Natural killer cell (primary cell): ENCODE measurements at places on chromosomes 5 and 9.

GRCh38 chr5:71563161-71563560, 24.0 kb upstream of the MCCC2 start:
- H3K4me1 ChIP-seq = no peaks in the 10 kb centered on the region
- H3K27me3 ChIP-seq = no peaks in the 10 kb centered on the region
- DNase-seq = no peak
- peaks cover 52% of the 10 kb centered on the region for H3K36me3 ChIP-seq
- no peak overlapping the region for H3K27ac ChIP-seq
- no peak overlapping the region for H3K4me3 ChIP-seq

- no peaks in the 10 kb centered on the region for H3K4me1 ChIP-seq
- no peak overlapping the region for H3K27ac ChIP-seq
- H3K36me3 ChIP-seq = no peaks in the 10 kb centered on the region
- H3K27me3 ChIP-seq = no peaks in the 10 kb centered on the region
- no peak for DNase-seq
- H3K4me3 ChIP-seq = no peak overlapping the region
Observed at GRCh38 chr9:122075135-122076030, 17.7 kb downstream of the TTLL11 start.

- no peak for DNase-seq
- no peaks in the 10 kb centered on the region for H3K27me3 ChIP-seq
- no peak overlapping the region for H3K27ac ChIP-seq
- H3K4me3 ChIP-seq = no peak overlapping the region
Observed at GRCh38 chr5:79955356-79955895, 35.6 kb downstream of the MTX3 start.

DNA sequence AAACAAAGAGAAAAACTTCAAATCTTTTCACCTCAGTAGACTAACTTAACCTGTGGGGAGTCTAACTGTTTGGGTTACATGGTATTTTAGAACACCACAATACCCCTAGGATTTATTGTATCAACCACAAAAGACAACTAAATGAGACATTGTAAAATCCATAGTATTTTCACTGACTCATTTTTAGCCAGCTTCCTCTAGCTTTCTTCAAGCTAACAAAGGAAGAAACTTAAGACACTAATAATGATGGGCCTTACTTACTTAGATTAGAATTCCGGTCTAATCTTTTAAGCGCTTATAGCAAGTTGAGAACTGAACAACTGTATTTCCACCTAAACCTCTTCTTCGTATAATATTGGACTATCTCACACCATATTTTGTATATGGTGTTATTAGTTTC, 529.3 kb downstream of the DMRTA1 start:
- no peak overlapping the region for H3K27ac ChIP-seq
- H3K27me3 ChIP-seq = no peaks in the 10 kb centered on the region

- H3K27me3 ChIP-seq = no peaks in the 10 kb centered on the region
- H3K36me3 ChIP-seq = no peaks in the 10 kb centered on the region
- no peaks in the 10 kb centered on the region for H3K4me1 ChIP-seq
- no peak overlapping the region for H3K4me3 ChIP-seq
- DNase-seq = no peak
Observed at GRCh38 chr9:83047839-83048775, 14.8 kb downstream of the RASEF start.

DNA sequence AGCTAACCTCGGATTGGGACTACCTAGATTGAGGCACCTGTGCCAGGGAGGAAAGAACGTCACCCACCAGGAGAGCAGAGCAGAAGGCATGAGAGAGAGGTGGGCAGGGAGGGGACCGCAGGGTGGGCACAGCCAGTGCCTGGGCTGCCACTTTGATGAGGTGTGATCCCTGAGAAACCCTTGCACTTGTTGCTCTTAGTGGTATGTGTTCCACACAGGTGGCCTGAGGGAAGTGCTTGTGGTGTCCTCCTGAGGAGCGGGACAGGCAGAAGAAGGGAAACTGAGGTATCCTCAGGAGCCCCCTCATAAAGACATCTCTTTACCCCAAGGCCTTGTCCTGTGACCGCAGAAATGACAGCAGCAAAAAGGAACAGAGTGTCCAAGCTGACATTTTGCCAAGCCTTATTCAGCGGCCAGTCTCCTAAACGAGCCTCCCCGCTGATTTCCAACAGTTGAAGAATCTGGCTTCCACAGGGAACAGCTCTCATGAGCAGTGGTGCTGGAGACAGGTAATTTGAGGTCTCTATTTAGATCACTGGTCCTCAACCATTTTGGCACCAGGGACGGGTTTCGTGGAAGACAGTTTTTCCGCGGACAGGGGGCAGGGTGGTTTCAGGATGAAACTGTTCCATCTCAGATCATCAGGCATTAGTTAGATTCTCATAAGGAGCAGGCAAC, 82.4 kb downstream of the FOXD1 start:
- H3K27me3 ChIP-seq = no peaks in the 10 kb centered on the region
- H3K4me3 ChIP-seq = no peak overlapping the region
- no peaks in the 10 kb centered on the region for H3K4me1 ChIP-seq
- no peaks in the 10 kb centered on the region for H3K36me3 ChIP-seq
- no peak overlapping the region for H3K27ac ChIP-seq

GRCh38 chr5:9320652-9321051, 225.2 kb downstream of the SEMA5A start:
- no peaks in the 10 kb centered on the region for H3K27me3 ChIP-seq
- H3K27ac ChIP-seq = no peak overlapping the region
- H3K4me1 ChIP-seq = no peaks in the 10 kb centered on the region
- H3K36me3 ChIP-seq = no peaks in the 10 kb centered on the region

DNA sequence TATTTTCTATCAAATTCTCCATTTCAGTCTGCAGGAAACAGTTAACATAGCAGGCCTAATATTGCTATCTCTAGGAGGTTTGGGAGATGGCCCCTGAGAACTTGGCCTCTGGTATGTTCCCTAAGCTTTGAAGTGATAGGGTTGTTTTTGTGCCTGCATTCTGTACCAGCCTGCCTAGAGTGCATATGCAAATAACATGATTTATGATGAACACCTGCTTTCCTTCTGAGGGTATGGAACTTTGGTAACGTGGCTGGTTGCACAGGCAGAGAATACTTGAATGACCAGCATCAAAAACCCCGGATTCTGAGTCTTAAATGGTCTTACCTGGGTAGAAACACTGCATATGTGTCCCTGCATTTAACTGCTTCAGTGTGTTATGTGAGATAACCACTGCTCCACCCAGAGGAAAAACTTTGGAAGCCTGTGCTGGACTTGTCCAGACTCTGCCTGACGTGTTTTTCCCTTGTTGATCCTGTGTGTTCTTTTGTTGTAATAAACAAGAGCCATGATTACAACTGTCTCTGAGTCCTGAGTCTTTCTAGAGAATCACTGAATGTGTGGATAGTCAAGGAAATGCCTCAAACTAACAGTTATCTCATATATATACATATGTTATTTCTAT, 111.3 kb upstream of the ABCA1 start:
- H3K4me1 ChIP-seq = no peaks in the 10 kb centered on the region
- DNase-seq = no peak
- no peak overlapping the region for H3K4me3 ChIP-seq
- H3K27ac ChIP-seq = no peak overlapping the region
- H3K36me3 ChIP-seq = no peaks in the 10 kb centered on the region
- H3K27me3 ChIP-seq = no peaks in the 10 kb centered on the region

DNA sequence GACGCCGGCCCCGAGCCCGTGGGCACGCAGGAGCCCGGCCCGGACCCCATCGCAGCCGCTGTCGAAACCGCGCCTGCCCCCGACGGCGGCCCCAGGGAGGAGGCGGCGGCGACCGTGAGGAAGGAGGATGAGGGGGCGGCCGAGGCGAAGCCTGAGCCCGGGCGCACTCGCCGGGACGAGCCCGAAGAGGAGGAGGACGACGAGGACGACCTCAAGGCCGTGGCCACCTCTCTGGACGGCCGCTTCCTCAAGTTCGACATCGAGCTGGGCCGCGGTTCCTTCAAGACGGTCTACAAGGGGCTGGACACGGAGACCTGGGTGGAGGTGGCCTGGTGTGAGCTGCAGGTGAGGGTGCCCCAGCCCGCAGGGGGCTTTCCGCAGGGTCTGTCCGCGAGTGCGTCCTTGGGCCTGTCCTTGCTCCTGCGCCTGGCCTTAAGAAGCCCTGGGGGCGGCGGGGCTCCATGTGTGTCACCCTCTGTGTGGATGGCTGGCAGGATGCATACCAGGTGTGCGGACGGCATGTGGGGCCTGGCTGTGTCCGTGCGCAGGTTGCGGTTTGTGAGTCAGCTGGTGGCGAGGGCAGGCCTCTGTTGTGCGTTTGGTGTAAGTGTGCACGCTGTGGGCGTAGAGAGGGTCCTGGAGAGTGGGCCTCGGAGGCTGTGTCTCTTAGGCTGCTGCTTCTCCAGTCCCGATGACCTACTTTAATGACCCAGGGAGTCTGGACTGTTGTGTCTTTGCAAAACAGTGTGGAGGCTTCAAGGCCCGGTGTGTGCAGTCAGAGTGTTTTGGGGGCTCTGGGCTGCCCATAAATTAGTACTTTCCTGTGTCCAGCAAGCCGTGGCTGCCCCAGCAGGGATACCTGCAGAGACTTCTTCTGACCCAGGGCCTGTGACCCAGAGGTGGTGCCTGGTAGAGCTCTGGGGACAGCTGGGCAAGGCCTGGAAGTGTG, 1.6 kb downstream of the WNK2 start:
- no peak overlapping the region for H3K27ac ChIP-seq
- no peak overlapping the region for H3K4me3 ChIP-seq
- H3K36me3 ChIP-seq = no peaks in the 10 kb centered on the region
- peaks cover 19% of the 10 kb centered on the region for H3K27me3 ChIP-seq

GRCh38 chr9:99785010-99785590, 36.6 kb upstream of the NR4A3 start:
- H3K36me3 ChIP-seq = no peaks in the 10 kb centered on the region
- no peak overlapping the region for H3K4me3 ChIP-seq
- H3K27me3 ChIP-seq = no peaks in the 10 kb centered on the region
- H3K4me1 ChIP-seq = peaks cover 3% of the 10 kb centered on the region

DNA sequence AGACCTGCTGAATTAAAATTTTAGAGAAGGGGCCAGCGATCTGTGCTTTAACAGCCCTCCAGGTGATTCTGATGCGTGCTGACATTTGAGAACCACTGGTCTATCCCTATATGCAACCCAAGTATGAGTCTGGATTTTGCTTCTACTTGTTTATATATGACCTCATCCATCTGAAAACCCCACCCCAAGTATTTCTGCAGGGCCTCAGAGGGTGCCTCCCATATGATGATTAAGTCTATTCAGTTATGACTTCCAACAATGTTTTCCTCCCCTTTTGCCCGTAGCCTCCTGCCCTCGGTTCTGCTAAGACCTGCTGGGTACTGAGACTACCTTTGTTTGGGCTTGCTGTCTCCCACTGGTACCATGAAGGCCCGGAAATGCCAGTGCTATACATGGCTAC, 376.0 kb upstream of the SMARCA2 start:
- H3K27me3 ChIP-seq = no peaks in the 10 kb centered on the region
- no peaks in the 10 kb centered on the region for H3K36me3 ChIP-seq
- H3K4me3 ChIP-seq = no peak overlapping the region
- no peaks in the 10 kb centered on the region for H3K4me1 ChIP-seq
- H3K27ac ChIP-seq = no peak overlapping the region

- no peaks in the 10 kb centered on the region for H3K36me3 ChIP-seq
- H3K4me1 ChIP-seq = peaks cover 10% of the 10 kb centered on the region
- H3K27me3 ChIP-seq = no peaks in the 10 kb centered on the region
- DNase-seq = peak; percentile 63
- peak overlapping the region; percentile 64 for H3K27ac ChIP-seq
Observed at GRCh38 chr5:75335952-75336614, 937 bp upstream of the HMGCR start.

DNA sequence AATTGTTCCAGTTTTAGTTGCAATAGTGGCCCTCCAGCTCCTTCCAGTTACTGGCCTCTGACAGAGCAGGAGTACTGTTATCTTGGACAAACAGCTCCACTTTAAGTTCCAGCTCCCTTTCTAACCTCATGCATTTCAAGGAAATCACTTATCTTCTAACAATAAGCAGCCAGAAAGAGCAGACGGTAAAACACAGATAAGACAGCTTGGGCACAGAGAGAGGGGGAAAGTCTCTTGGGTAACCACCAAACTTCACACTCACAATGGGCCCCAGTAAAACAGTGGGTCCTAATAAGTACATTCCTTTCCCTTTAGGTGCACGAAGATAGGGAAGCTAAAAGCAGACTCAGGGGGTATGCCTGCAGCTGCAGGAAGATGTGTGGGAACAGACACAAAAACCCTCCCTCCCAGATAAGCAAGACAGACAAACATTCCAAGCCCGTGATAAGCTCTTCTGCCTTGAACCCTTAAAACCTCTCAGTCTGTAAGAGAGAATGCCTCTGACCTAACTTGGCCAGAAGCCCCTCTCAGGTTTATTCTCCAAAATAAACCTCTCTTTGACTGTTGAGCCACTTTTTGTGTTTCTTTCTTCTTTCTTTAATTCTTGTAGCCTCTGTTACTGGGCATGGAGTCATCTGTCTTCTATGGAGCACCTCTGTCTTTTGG, 30.8 kb downstream of the OR1J1 start:
- H3K4me3 ChIP-seq = no peak overlapping the region
- H3K27me3 ChIP-seq = no peaks in the 10 kb centered on the region
- no peaks in the 10 kb centered on the region for H3K4me1 ChIP-seq

GRCh38 chr5:82884821-82885471, 192.2 kb downstream of the TMEM167A start:
- H3K4me3 ChIP-seq = no peak overlapping the region
- H3K4me1 ChIP-seq = no peaks in the 10 kb centered on the region
- no peak overlapping the region for H3K27ac ChIP-seq
- no peak for DNase-seq
- no peaks in the 10 kb centered on the region for H3K27me3 ChIP-seq
- H3K36me3 ChIP-seq = no peaks in the 10 kb centered on the region

DNA sequence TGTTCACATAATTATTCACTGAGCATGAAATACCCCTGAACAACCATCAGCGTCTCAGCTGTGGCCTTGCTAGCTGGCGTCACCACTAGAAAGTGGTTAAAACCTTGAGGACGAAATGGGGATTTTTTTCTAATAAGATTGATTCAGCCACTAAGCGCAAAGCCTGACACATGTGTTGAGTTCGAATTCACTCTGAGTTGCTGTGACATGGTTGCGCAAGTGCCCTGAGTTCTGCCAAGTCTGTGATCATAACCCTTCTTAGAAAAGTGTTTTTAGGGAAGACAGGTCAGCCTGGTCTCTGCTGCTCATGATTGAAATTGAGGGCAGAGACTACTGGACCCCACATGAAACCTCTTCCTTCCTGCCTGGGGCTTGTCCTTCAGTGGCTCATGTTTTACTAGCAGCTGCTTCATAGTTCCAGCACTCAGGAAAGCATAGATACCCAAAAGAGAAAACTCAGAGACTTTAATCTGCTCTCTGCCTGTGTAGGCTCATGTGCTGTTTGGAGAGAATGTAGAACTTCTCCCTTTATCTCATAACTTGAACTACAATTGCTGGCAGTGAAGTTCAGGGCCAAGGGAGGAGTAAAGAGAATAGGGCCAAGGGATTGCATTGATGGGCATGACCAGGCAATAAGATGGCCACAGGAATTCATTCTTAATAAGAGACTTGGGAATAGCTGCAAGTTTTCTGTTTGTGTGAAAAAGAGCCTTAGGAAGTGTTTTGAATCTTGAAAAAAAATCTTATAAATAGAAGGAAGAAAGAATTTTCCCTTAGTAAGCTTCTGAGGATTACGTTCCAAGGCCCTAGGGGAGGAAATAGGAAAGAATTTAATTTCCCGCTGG, 66.8 kb upstream of the CXCL14 start:
- H3K27ac ChIP-seq = no peak overlapping the region
- no peaks in the 10 kb centered on the region for H3K4me1 ChIP-seq
- no peaks in the 10 kb centered on the region for H3K36me3 ChIP-seq
